ENCODE measurements at places on chromosomes 12 and 14.
A peak's percentile ranks its signal among the peaks of the same experiment; 100 is the strongest.

DNA sequence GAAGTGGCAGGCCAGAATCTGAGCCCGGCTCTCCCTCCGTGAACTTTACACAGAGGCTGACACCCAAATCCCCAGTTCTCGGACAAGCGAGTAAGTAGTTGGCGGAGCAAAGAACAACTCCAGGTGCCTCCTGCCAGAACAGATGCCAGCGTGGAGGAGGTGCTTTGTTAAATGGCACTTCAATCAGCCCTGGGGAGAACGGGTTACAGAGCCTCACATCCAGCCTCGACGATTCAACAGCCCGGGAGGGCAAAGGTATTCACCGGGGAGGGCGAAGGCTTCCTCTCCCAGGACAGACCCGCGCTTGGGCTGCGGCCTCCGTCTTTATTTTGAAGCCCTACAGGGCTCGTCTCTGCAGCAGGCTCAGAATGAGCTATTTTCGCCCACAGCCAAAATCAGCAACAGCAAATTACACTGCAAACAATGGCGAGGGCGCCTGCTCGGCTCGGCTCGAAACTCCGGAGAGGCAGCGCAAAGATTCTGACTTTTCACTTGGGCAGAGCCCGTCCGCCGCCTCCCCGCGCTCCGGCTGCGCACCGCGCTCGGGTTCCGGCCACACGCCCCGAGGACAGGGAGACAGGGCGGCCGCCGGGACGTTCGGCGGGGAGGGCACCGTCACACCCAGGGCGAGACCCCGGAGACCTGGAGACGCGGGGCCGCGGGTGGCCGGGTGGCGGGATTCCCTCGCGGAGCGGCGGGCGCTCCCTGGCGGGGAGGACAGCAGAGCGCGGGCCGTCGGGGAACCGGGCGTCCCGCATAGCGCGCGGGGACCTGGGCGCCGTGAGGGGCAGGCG lies 811 bp downstream of the TMCC3 start:
- DNase-seq: peak; percentile 66

- no peak for DNase-seq
Measured at GRCh38 chr12:45872446-45872845, 117.9 kb downstream of the SCAF11 start.

DNA sequence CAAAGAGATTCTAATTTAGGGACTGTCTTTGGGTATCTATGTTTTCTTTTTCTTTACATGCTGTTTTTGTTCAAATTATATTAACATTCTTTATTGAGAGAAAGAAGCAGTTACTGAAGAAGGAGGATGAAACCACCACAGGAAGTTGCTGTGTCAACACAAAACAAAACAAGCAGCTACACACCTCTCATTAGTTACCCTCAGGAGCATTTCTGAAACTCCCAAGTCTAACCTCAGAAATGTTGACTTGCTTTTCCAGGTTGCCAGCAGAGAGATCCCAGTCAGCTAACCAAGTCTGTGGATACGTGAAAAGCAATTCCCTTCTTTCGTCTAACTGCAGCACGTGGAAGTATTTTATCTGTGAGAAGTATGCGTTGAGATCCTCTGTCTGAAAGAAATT lies 33.5 kb downstream of the CLEC1A start:
- no peak for DNase-seq

GRCh38 chr12:42615006-42615405 lies 25.5 kb upstream of the PRICKLE1 start:
- DNase-seq: no peak

- DNase-seq: no peak
Measured at GRCh38 chr14:62056789-62057188, 294.6 kb downstream of the SNAPC1 start.

GRCh38 chr14:80475074-80475473 lies 263.8 kb upstream of the DIO2 start:
- no peak for DNase-seq

GRCh38 chr12:102917026-102917787 lies at the start of gene PAH:
TSS of gene PAH (minus strand) at chr12:102917244. CDS start at chr12:102917130, 114 bp downstream.
- DNase-seq: peak; percentile 17

DNA sequence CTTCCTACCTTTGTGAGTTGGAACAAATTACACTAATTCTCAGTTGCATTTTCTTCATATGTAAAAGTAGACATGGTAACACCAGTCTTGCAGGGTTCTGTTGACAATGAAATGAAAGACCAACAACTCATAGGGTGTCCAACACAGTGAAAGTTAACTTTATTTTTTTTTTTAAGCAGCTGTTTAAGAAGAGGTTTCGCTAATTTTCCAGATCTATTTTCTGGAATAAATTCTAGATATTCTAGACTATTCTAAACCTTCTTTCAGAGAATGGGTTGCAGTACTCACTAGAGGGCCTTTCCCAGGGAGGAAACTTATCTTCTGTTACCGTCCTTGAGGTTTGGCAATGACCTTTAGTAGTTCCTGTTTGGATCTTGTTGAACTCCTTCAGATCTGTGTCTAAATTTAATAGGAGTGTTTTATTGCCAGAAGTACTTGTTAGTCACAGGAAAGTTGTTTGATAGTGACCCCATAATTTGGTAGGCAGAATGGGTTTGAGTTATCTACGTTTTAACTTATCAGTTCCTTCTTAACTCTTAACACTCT lies 2.8 kb upstream of the ART4 start:
- DNase-seq: no peak

DNA sequence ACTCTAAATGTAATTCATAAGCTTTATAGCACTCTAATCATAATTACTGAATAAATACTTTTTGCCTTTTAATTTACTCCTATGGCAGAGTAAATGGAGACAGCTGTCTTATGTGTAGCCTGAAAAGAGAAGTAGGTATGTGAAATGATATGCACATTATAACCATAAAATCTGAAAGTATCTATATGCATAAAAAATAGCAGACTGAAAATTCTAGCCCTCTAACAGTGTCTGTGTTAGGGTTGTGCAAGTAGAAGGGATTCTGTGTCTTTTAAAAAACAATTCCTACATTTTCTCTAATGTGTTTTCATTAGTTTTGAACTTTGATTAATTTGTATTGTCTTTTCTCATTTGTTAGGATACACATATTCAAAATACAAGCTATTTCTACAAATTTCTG lies 94.9 kb downstream of the TXNDC16 start:
- no peak for DNase-seq

DNA sequence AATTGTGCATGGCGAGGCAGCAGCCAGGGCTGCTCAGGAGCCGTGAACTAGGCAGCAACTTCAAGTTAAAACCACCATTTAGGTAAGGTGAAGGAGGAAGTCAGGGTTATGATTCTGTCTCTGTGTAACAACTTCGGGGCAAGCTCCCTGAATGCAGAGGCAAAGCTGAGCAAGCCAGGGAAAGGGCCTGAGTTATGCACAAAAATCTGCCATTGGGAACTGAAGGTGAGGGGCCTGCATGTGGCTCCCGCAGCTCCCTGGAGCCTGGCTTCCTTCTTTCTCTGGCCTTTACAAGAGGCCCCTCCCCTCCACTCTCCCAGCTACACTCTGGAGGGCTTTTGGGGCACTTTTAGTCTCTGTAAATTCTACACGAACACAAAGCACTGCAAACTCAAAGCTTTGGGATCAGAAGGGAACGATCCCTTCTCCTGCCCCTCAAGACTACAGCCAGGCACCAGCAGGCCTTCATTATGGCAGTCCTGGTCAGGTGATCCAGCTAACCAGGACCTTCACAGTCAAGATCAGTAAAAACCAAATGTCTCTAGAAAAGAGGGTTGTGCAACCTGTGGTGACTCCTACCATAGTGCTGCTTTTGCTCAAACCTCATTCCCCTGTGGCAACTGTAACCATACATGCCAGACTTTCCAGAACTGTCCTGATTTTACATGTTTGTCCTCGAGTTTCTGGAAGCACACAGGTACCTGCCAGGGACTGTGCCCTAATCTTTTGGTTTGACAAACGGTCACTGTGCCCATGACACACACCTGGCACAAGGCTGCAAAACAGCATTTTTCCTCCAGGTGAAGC lies 67.2 kb upstream of the PTGR2 start:
- DNase-seq: no peak

GRCh38 chr12:30067146-30067545 lies 283.4 kb upstream of the TMTC1 start:
- DNase-seq: no peak

- no peak for DNase-seq
Measured at GRCh38 chr14:64692189-64692985, 11.8 kb upstream of the PLEKHG3 start.

DNA sequence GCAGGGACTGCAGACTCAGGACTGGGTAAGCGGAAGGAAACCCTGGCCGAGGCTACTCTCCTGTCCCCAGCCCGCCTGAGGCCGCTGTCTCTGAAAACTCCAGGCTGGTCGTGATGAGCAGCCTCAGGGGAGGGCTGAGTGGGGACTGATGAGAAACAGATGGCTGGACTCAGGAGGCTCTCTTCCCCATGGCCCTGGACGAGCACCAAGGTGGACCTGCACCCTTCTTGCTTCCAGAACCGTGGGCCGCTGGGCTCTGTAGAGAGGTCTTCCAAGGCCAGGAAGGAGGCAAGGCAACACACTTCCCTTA lies 1.1 kb downstream of the TEX22 start:
- DNase-seq: no peak

GRCh38 chr14:68849416-68849815 lies 56.5 kb upstream of the ZFP36L1 start:
- no peak for DNase-seq

DNA sequence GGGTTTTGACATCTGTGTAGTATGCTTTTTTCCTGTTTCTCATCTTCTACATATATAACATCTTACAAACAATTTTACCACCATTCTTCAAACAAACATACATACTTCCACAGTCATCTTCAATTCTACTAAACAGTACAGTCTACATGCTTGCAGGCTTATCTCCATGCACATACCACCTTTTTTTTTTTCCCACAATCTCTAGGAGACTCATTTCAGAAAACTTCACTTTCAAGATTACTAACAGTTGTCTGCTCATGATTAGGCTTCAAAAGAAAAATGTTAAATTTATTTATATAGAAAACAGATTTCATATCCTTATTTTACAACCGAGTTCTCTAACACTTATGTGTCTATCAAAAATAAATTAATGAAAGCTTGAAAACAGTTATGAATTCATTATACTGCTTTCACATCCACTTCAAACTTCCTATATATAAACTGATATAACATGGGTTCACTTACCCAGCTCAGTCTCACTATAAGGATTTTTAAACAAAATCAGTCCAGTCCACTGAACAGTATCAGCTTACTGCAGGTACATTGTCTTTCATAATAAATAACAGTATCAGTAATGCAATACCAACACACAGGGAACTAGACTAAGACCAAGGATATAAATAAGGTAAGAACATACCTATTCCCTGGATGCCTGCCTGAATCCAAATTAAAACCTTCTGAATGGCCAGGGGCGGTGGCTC lies 42.5 kb downstream of the LRP6 start:
- no peak for DNase-seq

- no peak for DNase-seq
Measured at GRCh38 chr12:19544353-19544752, 105.1 kb downstream of the AEBP2 start.

GRCh38 chr12:82176026-82176425 lies 182.2 kb downstream of the CCDC59 start:
- no peak for DNase-seq

GRCh38 chr12:125129179-125129571 lies 63.9 kb downstream of the AACS start:
- no peak for DNase-seq

DNA sequence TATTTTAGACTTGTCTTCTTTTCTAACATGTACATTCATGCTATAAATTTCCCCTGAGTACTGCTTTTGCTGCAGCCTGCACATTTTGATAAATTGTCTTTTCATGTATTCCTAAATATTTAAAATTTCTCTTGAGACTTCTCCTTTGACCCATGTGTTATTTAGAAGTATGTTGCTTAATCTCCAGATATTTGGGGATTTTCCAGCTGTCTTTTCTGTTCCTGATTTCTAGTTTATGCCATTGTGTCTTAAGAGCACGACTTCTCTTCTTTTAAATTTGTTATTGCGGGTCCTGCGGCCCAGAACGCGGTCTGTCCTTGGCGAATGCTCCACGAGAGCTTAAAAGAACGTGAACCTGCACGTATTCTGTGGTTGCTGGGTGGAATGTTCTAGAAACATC lies 136.4 kb downstream of the KIF26A start:
- no peak for DNase-seq

DNA sequence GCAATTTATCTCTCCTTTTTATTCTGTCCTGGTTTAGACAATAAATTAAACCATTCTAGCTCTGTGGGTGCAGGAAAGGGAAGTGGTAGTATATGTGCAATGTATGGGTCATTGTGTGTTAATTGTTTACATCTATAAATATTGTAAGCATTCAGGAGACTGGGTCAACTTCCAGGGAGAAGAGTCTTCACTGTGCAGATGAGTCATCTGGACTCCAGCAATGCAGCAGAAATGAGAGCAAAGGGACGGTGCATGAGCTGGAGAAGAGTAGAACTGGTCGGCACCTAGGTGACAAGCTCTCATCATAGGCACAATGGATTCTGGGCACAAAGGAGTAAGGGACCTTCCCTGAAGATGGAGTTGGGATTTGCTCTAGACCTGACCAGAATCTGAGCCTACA lies 211.1 kb upstream of the DAAM1 start:
- DNase-seq: no peak

DNA sequence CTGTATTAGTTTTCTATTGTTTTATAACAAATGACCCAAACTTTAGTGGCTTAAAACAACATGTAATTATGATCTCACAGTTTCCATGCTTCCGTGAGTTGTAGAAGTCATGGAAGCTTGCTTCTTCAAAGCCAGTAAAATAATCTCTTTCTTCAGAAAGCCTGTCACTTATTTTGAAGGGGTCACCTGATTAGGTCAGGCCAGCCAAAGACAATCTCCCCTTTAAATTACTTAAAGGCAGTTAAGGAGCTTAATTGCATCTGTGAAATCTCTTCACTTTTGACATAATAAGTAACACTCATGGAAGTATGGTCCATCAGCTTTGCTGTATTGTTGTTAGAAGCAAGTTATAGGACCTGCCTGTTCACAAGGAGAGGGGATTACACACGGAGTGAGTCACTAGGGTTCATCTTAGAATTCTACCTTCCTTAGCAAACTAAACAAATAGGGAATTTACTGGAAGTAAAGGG lies 89.8 kb downstream of the FAR2 start:
- no peak for DNase-seq

DNA sequence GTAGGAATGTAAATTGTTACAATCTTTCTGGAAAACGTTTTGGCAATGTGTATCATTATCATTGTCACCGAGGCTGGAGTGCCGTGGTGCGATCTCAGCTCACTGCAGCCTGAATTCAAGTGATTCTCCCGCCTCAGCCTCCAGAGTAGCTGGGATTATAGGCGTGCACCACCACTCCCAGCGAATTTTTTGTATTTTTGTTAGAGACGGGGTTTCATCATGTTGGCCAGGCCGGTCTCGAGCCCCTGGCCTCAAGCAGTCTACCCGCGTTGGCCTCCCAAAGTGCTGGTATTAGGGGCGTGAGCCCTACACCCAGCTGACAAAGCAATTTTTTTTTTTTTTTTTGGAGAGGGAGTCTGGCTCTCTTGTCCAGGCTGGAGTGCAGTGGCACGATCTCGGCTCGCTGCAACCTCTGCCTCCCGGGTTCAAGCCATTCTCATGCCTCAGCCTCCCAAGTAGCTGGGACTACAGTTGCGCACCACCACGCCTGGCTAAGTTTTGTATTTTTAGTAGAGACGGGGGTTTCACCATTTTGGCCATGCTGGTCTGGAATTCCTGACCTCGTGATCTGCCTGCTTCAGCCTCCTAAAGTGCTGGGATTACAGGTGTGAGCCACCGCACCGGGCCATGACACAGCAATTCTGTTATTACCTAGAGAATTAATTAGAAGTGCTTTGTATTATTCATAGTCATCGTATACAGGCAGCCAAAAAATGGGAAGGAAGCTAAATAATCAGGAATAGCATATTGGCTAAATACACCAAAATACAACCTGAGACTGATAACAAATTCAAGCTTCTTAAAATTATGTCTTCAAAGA lies 1.2 kb downstream of the ACTR6 start:
- DNase-seq: no peak

- DNase-seq: no peak
Measured at GRCh38 chr14:53808042-53808441, 148.6 kb downstream of the BMP4 start.
